ENCODE measurements at places on chromosomes 3 and 15.

DNA sequence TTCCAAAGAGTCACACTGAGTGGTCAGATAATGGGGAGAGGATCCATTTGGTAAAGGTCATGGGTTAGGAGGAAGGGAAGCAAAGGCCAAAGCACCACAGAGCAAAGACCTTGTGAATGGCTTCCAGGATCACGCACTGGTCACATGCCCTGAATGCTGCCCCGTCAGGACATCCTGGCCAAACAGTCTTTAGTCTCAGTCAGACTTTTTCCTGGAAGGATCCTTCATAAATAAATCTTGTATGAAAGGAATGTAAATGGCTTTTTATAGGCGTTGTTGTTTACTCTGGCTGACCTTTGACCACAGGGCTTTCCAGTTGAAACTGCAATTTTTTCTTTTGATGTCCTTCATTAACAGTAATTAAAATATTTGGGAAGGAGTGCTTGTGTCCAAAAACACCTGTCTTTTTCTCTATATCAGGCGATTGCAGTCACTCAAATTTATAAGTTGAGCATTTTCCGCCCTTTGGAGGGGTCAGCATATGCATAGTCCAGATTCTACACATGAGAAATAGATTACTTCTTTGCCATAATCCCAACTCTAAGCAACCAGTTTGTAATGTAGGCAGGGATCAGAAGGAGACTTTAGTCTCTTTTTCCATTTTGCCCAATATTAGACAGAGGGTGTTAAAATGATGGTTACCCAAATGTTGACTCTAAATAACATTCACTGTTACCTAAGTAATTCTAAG is 48.4 kb downstream of the CHAC1 start:
- peaks cover 39% of the 10 kb centered on the region for H3K36me3 ChIP-seq
- no peaks in the 10 kb centered on the region for H3K4me1 ChIP-seq
- no peak overlapping the region for H3K27ac ChIP-seq
- H3K27me3 ChIP-seq = no peaks in the 10 kb centered on the region

DNA sequence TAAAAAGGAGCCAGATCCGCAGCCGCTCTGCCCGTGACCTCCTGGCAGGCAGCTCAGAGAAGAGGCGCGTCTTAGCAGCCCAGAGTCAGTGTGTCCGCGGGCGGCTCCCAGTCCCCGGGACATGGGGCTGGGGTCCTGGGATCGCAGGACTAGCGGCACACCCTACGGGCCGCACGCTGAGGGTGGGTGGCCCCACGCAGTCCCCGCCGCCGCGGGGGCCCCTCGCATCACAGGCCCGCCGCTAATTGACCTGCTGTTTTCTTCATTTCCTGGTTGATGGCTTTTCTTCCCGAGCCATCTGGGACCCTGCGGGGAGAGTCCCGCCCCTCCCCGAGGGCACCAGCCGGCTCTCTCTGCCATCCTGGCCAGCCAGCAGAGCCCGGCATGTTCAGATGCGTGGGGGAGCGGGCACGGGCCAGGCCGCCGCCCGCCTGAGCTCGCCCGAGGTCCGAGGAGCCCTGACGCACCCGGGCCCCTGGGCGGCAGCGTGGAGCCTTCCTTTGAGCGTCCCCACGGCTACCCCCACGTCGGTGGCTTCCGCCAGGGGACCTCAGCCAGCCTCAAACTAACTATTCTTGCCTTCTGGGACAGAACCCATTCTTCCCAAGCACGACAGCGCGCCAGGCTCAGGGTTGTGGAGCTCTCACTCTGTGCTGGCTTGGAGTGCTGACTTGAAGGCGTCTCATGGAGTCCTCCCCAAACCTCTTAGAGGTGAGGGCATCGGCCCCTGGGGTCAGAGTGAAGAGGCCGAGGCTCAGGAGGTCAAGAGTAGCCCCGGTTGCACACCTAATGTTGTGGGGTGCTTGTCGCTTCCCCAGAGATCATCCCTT is 34.6 kb upstream of the CACNA2D3 start:
- H3K4me1 ChIP-seq = no peaks in the 10 kb centered on the region
- no peak overlapping the region for H3K4me3 ChIP-seq
- H3K27ac ChIP-seq = no peak overlapping the region
- no peaks in the 10 kb centered on the region for H3K36me3 ChIP-seq
- H3K27me3 ChIP-seq = peaks cover 31% of the 10 kb centered on the region

DNA sequence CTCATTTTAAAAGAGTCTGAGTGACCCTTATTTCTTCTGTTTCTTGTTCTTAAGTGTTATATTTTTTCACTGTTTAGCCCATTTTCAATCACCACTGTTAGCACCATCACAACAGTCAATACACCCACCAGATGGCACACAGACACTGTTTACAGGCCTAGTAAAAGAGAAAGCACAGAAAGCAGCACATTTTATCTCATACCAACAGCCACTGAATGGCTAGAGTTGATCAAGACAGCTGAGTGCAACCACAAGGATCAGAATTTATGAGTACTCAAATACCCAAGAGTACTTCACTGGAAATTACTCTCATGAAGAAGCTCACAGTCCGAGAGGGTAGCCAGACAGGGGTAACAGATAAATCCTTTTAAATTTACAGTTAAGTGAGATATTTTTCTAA is 127.0 kb downstream of the TFDP2 start:
- H3K27me3 ChIP-seq = no peaks in the 10 kb centered on the region
- no peak overlapping the region for H3K4me3 ChIP-seq
- H3K27ac ChIP-seq = peak overlapping the region; percentile 60
- DNase-seq = peak; percentile 47
- H3K36me3 ChIP-seq = peaks cover 3% of the 10 kb centered on the region

DNA sequence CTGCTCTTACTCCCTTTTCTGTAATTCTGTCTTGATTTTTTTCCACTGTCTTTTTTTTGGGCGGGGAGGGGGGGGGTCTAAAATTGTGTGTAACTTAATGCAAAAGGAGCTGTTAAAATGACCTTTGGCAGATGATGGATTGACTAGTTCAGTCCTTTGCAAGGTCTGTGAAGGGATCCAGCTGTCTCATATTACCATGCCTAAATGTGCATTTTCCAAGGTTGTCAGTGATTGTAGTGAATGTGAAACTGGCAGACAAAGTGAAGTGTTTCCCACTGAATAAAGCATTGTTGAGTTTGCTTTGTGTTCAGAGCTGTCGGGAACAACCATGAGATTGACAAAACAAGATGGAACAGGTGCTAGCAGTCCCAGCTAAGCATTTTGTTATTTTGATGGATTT is 110.1 kb upstream of the SKOR1 start:
- no peaks in the 10 kb centered on the region for H3K36me3 ChIP-seq
- H3K4me3 ChIP-seq = no peak overlapping the region
- DNase-seq = no peak
- H3K4me1 ChIP-seq = no peaks in the 10 kb centered on the region

DNA sequence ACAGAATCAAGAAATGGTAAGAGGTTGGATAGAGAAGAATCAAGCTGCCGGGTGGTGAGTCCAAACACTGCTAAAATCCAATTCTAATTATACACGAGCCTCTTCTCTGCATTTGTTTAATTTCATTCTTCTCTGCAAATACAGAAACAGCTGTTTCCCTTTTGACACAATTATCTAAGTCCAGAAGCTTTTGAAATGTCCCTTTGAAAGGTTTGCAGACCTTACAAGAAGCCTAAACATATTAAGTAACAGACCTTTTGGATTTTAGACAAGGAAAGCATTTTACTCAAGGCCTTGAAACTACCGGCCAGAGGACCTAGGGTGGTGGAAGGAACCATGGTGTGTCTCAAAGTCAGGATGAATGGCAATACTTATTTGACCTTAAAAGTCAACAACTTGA is 403.8 kb upstream of the ADAMTS9 start:
- no peak overlapping the region for H3K27ac ChIP-seq
- no peaks in the 10 kb centered on the region for H3K27me3 ChIP-seq
- no peaks in the 10 kb centered on the region for H3K36me3 ChIP-seq

GRCh38 chr3:113228498-113229286 is 17.3 kb downstream of the BOC start:
- H3K36me3 ChIP-seq = no peaks in the 10 kb centered on the region
- no peaks in the 10 kb centered on the region for H3K27me3 ChIP-seq
- H3K27ac ChIP-seq = no peak overlapping the region

DNA sequence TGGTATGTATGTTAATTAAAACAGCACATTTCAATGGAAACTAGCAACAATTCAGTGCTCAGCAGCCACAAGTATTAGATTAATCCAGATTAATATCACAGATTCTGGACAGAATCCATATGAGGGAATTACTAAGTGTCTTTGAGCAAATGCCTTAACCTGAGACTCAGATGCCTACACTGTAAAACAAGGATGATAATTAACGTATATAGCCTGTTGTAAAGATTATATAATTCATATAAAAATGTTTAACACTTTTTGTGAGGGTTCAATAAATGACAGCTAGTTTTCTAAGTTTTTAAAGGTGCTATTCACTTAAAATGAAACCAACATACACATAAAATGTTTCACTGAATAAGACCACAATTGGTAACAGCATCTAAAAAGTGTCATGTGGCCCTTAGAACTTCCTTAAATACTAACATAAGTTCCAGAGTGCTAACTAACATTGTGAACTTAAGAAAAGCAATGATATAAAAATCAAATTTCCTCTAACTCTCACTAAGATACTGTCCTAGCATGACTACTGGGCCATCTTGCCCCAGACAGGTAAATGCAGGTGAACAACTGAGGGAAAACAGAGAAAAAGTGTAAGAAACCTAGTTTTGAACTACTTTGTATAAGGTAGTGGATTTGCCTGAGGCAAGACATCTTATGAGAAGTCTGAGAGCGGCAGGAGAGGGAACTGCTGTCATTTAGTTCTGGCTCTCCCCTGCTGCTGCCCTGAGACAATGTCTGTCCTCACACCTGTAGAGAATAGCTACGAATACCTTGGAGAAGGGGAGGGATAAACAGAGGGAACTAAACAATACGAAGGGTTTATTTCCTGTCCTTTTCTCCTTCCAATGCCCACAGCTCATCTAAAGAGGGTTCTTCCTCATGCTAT is 151.3 kb downstream of the ADAM10 start:
- H3K36me3 ChIP-seq = peaks cover 56% of the 10 kb centered on the region
- no peaks in the 10 kb centered on the region for H3K27me3 ChIP-seq
- DNase-seq = no peak
- H3K4me3 ChIP-seq = no peak overlapping the region

Data from T-helper 2 cell treated with Interferon-gamma antibody and Interleukin-4, amounts not matched to agents 5 μg/mL and 100 μg/mL, for 36 hours (primary cell).